Diencephalon (tissue), 1 donor: ENCODE measurements at places on chromosomes 6 and 20. TPM values are rescaled to one million over a fixed set of nuclear protein-coding genes. Genes with fewer than 3 reads are reported as not detected.

Gene SH3BGRL2
- 44.3 TPM for total RNA-seq

Gene TTK
- total RNA-seq = 10.1 TPM

Gene PTCRA
- not detected for total RNA-seq

Gene C6orf15
- total RNA-seq = not detected

Gene SLPI
- not detected for total RNA-seq

Gene AHI1
- total RNA-seq = 116 TPM

Gene SPEF1
- 5.1 TPM for total RNA-seq

Gene FOXS1
- total RNA-seq = 1.4 TPM

Gene PROKR2
- total RNA-seq = 4.8 TPM

Gene WFDC5
- total RNA-seq = not detected

Gene THBS2
- 14.1 TPM for total RNA-seq

Gene PAX1
- total RNA-seq = not detected

Gene WFDC12
- total RNA-seq = not detected

Gene RUNX2
- total RNA-seq = 0.23 TPM

Gene PPP1R16B
- 19.6 TPM for total RNA-seq

Gene TFAP2C
- under 0.01 TPM for total RNA-seq

Gene SLC18B1
- 33.0 TPM for total RNA-seq

Gene KIF13A
- total RNA-seq = 35.5 TPM

Gene PRRT1
- 0.69 TPM for total RNA-seq

Gene VWA7
- 0.69 TPM for total RNA-seq

Gene PSMB8
- total RNA-seq = 5.8 TPM

Gene IRAK1BP1
- 23.1 TPM for total RNA-seq

Gene BPIFA2
- not detected for total RNA-seq

Gene POU5F1
- total RNA-seq = not detected

Gene SLC22A1
- 0.46 TPM for total RNA-seq

Gene TRIM40
- total RNA-seq = not detected

Gene MAFB
- total RNA-seq = 4.2 TPM

Gene ZFP57
- total RNA-seq = 0.23 TPM

Gene MLN
- total RNA-seq = not detected

Gene SLC25A27
- 32.1 TPM for total RNA-seq

Gene KPNA5
- 35.3 TPM for total RNA-seq

Gene NOX3
- total RNA-seq = not detected
